Stimulated activated CD4-positive, alpha-beta T cell treated with anti-CD3 and anti-CD28 coated beads, Interleukin-12 subunit alpha, Interleukin-12 subunit beta, amount 100 ng/mL, for 24 hours (primary cell): ENCODE measurements at places on chromosomes 5 and 9.

DNA sequence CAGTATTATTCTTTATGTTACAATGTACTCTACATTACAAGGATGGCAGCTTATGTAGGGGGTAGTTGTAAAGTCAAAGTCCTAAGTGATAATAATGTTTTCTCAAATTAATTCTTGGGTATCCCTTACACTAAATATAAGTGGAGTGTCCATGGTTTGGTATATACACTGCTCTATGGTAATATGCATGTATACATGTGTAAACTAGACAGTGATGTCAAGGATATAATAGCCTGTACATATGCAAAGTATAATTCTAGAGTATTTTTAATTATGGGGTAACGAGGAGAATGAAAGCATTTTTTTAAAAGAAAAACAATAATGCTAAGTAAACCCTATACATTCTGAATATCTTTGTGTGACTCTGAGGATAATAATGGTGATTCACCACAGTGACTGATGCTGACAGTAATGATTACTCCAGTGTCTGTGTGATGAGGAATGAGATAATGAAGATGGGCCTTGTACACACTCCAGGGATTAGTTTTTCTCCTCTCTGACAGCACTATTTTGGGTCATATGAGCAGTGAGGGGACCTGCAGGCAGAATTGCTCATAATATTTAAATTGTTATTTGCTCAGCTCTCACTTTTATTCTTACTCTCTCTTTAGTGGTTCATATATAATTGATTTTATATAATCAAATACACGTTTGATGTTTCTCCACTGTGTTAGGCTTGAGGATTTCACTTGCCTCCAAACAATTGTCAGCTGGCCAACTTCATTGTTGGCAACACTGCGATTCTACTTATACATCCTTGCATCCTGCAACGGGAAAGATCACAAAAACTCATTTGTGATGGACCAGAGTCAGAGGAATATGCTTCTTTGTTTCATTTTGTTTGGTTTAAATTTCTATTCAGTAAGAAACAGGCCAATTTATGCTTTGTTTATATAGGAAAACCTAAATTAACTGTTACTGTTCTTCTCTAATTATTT is 88.2 kb downstream of the NREP start:
- no peak for DNase-seq

- no peak for DNase-seq
Measured at GRCh38 chr9:72856972-72857623, 95.8 kb downstream of the ALDH1A1 start.

- no peak for DNase-seq
Measured at GRCh38 chr9:17905366-17905765, 326.5 kb downstream of the SH3GL2 start.

GRCh38 chr5:98635656-98636055 is 137.8 kb upstream of the RGMB start:
- no peak for DNase-seq

DNA sequence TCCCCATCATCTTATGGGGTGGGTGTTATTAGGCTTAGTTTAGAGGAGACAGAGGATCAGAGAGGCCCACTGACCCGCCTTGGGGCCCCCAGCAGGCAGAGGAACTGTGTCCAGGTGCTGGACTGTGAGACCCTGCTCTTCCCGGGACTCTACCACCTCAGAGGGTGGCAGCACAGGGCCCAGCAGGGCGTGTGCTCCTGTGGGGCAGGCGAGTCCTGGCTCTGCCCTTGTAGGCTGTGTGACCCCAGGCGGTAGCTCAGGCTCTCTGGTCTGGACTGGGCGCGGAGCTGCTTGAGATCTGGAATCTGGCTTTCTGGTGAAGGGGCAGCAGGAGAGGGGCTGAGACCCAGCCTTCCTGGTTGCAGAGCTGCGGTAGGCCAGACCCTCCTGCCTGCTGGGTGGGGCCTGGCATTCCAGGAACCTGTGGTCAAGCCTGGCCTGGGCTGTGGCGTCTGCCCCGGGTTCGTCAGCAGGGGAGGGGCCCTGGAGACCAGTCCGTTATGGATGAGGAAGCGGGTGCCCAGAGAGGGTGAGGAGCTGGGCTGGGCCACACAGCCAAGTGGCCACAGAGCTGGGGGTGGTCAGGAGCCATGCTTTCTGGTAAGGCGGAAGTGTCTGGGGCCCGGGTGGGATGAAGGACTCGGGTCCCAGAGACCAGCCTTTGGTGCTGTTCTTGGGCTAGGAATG is 46.5 kb downstream of the RXRA start:
- no peak for DNase-seq
